Ascending aorta (tissue), 2 donors: ENCODE measurements at places on chromosomes 6 and 20. TPM values are rescaled to one million over a fixed set of nuclear protein-coding genes. Genes with fewer than 3 reads are reported as not detected.

Gene NQO2
- 7.7 TPM for total RNA-seq

Gene MCHR2
- not detected for total RNA-seq

Gene GPR63
- total RNA-seq, result 0.85 TPM

Gene APCDD1L
- total RNA-seq, result 2.1 TPM

Gene TBC1D22B
- total RNA-seq, result 11.1 TPM

Gene HLA-G
- not detected for total RNA-seq

Gene STMND1
- total RNA-seq, result not detected

Gene CLVS2
- total RNA-seq, result not detected

DNA sequence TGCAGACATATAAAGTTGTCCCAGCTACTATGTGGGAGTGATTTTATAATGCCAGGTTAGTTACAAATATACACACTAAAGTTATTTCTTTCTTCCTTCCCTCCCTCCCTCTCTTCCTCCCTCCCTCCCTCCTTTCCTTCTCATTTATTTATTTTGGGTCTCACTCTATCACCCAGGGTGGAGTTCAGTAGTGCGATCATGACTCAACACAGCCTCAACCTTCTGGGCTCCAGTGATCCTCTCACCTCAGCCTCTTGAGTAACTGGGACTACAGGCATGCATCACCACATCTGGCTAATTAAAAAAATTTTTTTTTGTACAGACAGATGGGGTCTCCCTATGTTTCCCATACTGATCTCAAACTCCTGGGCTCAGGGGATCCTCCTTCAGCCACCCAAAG, 59.2 kb downstream of the PHF20 start:
- DNase-seq, result no peak

- no peak for DNase-seq
These were observed 89.2 kb downstream of the ARID1B start for GRCh38 chr6:156866220-156867015.

GRCh38 chr6:41637194-41638001, 870 bp upstream of the MDFI start:
- DNase-seq, result no peak

DNA sequence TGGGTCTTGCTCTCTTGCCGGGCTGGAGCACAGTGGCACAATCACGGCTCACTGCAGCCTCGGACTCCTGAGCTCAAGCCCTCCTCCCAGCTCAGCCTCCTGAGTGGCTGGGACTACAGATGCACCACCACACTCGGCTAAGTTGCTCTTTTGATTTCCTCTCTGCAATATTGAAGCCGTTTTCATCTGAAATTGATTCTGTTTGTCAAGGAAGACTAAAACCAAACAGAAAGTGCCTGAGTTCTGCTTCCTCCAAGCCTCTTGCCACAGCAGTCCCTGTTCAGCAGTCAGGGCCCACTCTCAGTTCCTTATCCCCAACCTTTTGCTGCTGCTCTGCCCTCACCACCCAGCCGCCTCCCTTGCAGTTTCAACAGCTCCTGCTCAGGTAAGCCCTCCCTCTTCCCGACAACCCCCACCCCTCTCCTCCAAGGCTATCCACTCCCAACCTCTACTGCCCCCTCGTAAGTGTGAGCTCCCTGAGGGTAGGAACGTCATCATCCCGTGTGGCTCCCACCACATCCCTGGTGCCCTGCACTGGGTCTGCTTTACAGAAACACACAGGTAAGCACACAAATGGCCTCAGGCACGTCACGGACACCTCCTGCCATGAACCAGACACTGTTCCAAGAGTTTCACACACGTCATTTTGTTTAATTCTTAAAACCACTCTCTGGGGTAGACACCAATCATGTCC, 70.7 kb upstream of the TAB2 start:
- DNase-seq, result no peak

- no peak for DNase-seq
These were observed 90.5 kb downstream of the GRM4 start for GRCh38 chr6:34055223-34055933.

DNA sequence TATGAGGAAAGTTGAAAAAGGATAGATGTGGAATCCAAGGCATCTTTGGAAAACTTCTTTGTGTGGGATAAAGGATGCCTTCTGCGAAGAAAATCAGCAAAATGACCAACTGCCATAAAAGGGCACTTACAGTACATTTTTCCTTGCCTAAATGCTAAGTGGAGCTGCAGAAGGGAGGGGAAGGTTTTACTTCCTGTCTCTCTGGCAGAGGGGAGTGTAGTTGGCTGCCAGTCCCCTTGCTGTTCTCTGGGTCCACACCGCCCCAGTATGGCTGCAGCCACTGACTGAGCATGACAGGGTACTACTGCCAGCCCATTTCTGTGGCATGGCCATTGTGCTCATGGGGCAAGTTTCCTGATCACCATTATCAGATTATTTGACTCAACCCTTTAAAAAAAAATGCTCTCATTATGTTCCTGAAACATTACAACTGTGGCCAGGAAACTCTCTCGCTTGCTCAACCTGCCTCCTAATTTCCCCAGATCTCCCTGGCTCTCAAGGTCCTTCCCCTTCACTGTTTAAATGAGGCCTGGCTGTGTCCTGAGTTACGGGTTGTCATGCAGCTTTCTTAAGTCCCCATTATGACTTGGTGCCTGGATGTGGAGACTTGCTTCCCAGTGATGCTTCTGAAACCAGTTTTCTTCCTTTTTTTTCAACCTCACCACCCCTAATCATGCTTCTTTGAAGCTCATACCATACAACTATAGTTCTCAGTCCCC, 34.5 kb upstream of the FAM184A start:
- no peak for DNase-seq

- peak; percentile 51 for DNase-seq
These were observed 25.9 kb downstream of the PYGB start for GRCh38 chr20:25273541-25274358.

DNA sequence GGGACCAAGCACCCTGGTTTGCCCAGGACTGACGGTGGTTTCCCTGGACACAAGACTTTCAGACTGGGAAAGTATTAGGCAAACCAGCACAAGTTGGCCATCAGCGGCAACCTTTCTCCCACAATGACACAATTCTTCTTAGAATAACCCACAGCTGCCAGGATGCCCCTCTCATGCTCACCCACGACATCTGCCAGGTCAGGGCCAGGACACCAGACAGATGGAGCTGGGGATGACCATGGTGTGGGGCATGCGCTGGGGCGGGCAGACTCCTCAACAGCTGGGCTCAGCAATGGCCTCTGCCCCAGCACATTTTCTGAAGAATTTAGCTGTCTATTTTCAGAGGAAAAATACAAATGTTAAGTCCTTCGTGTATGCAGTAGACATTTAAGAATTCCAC, 226.4 kb downstream of the FNDC1 start:
- DNase-seq, result no peak

DNA sequence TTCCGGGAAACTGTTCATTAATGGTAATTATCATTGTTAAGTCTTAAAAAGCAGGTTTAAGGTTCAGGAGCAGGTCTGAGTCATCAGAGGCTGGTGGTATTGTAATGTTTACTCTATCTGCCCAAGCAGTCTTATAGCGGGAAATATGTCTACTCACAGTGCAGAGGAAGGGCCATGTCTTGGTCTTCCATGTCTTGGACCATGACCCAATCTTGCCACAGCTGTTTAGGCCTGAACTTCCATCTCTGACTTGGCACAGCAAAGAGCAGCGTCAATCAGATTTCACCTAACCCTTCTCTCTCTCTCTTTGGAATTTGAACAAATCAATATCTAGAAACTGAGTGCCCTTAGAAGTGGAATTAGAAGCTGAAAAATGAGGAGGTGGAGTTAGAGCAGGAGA, 25.8 kb downstream of the SLC2A12 start:
- DNase-seq, result no peak

DNA sequence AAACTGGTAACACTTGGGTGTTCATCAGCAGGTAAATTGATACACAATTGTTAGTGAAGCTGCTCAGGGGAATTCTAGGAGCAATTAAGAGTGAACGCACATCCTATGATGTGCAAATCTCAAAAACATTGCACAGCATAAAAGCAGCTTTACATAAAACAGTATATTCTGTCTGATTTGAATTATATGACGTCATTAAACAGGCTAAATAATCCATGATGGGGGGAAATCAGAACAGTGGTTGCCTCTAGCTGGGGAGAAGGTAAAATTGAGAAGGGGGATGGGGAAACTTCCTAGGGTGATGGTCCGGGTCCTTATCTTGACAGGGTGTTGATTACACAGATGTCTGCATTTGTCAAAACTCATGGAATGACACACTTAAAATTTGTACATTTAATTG, 17.3 kb upstream of the THBD start:
- no peak for DNase-seq

GRCh38 chr6:42217157-42217518, 523 bp downstream of the MRPS10 start:
- DNase-seq, result no peak

- DNase-seq, result no peak
These were observed 55.0 kb upstream of the PLCB1 start for GRCh38 chr20:8077137-8077466.

- no peak for DNase-seq
These were observed 38.0 kb downstream of the EZR start for GRCh38 chr6:158780988-158781691.

- DNase-seq, result peak; percentile 30
These were observed 2.3 kb upstream of the SOX18 start for GRCh38 chr20:64051561-64052325.

GRCh38 chr6:25122001-25122400, 157.2 kb upstream of the CARMIL1 start:
- no peak for DNase-seq
